ENCODE measurements at places on chromosomes 6 and 20.

- H3K4me1 ChIP-seq: peaks cover 6% of the 10 kb centered on the region
- peaks cover 24% of the 10 kb centered on the region for H3K27me3 ChIP-seq
- no peaks in the 10 kb centered on the region for H3K36me3 ChIP-seq
- H3K4me3 ChIP-seq: no peak overlapping the region
Measured at GRCh38 chr6:80095600-80095999, 10.9 kb upstream of the BCKDHB start.

DNA sequence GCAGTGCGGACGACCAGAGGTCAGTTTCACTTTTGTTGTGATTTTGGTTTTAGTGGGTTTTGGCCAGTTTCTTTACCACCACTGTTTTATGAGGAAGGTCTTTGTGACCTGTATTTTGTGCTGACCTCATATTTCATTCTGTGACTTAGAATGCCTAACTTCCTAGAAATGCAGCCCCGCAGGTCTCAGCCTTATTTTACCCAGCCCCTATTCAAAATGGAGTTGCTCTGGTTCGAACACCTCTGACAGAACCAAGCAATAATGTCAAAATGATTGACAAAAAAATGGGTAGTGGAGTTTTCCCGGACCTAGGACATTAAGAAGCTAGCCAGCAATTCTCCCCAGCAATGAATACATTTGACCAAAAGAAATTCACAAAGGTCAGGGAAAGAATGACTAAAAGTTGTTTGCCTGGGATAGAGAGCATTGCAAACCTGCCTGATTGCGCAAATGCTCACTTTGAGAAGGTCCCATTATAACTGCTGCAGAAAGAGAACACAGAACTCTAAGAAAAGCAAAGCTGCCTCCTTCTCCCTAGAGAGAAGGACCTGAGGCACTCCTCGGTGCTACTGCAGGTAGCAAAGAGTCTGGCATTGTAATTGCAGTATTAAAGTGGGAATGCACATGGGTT is 288.8 kb downstream of the ADGB start:
- H3K27ac ChIP-seq: no peak overlapping the region
- no peak for DNase-seq
- no peaks in the 10 kb centered on the region for H3K36me3 ChIP-seq
- H3K4me1 ChIP-seq: peaks cover 5% of the 10 kb centered on the region

GRCh38 chr6:113318575-113318917 is 538.6 kb upstream of the MARCKS start:
- no peaks in the 10 kb centered on the region for H3K36me3 ChIP-seq
- no peak overlapping the region for H3K27ac ChIP-seq
- DNase-seq: no peak
- H3K27me3 ChIP-seq: no peaks in the 10 kb centered on the region
- no peak overlapping the region for H3K4me3 ChIP-seq
- H3K4me1 ChIP-seq: no peaks in the 10 kb centered on the region

DNA sequence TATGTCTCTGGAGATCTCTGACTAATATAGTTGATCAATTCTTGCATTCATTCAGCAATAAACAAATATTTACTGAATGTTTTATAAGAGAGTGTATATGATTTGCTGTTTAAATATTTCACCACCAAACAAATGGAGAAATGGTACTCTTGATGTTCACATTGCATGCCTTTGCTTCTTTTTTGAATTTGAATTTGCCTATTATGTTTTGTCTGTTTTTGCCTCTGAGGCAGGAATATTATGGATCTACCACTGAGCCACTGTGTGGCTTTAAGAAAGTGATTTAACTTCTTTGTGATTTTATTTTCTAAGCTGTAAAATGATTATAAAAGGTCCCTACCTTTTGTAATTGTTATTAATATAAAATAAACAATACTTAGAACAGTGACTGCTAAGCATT is 345.0 kb downstream of the DOK5 start:
- no peaks in the 10 kb centered on the region for H3K27me3 ChIP-seq
- H3K4me3 ChIP-seq: no peak overlapping the region
- H3K27ac ChIP-seq: no peak overlapping the region
- H3K4me1 ChIP-seq: no peaks in the 10 kb centered on the region

DNA sequence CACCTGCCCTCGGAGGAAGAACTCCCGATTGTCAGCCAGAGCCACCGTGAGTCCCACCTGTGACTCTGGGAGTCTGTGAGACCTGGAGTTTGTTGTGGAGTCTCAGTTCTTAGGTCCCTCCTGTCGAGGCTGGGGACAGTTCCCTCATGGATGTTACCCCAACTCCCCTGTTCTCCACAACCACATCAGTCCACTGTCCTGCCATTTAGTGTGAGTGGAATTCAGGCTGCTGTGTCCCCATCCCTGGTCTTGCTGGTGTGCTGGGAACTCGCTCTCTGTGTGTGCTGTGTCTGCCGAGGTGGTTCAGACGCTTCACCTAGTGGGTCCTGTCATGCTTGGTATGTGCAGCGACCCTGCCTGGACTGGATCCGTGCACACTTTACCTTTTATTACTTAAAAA is 163.2 kb downstream of the DTNBP1 start:
- no peak for DNase-seq
- no peaks in the 10 kb centered on the region for H3K4me1 ChIP-seq
- no peak overlapping the region for H3K27ac ChIP-seq
- peaks cover 81% of the 10 kb centered on the region for H3K36me3 ChIP-seq
- no peaks in the 10 kb centered on the region for H3K27me3 ChIP-seq

GRCh38 chr6:20479060-20479459 is 55.2 kb upstream of the CDKAL1 start:
- H3K27me3 ChIP-seq: no peaks in the 10 kb centered on the region
- H3K27ac ChIP-seq: no peak overlapping the region
- H3K4me1 ChIP-seq: peaks cover 7% of the 10 kb centered on the region
- no peak for DNase-seq

GRCh38 chr6:38057994-38058393 is 238.5 kb downstream of the ZFAND3 start:
- no peaks in the 10 kb centered on the region for H3K27me3 ChIP-seq
- no peak overlapping the region for H3K4me3 ChIP-seq
- peaks cover 14% of the 10 kb centered on the region for H3K36me3 ChIP-seq
- H3K27ac ChIP-seq: peak overlapping the region; percentile 14

DNA sequence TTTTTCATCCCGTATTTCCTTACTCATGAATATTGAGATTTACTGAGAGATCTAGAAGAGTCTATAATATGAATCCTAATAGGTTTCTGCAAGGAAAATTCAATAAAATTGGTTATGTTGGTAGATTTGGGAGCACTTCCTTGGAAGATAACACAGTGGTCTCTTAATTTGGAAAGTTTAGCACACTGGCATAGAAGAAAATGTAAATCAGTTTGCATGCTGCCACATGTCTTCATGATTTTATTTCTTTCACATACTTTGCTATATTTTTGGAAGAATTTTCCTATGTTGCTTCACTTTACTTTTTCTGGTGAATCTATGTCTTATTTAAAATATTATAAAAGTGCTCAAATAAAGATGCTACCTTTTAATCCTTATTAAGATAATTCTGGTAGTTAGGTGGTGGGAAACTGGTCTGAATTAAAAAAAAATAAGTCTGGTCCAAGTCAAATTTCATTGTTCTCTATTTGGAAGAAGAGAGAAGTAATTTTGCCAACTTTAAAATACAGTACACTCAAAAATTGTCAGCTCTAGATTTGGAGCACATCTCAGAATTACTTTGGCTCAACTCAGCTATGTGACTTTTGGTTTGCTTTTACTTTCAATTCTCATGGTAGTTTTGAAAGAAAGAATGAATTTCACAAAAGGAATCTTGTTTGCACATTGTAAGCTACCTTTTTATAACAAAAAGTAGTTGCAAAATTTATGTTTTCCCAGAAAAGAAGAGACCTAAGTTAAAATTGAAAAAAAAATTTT is 197.3 kb downstream of the CENPW start:
- no peaks in the 10 kb centered on the region for H3K4me1 ChIP-seq
- H3K4me3 ChIP-seq: no peak overlapping the region
- H3K36me3 ChIP-seq: no peaks in the 10 kb centered on the region
- no peaks in the 10 kb centered on the region for H3K27me3 ChIP-seq
- H3K27ac ChIP-seq: no peak overlapping the region
- DNase-seq: no peak

DNA sequence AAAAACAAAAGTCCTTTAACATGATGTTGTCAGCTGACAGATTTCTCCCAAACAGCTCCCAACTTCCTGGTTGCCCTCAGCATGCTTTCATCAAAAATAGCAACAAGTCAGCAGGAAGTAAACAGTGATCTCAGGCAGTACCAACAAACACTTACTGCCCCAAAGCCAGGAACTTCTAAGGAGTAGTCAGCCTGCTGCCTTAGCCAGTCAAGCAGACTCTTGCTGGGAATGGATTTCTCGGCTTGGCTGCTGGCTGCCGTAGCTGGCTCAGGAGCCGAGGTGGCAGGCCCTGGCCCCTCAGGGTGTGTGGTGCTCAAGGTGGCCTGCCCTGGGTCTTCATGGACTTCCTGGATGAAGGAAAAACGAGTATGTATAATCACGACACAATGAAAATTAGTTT is 46.6 kb upstream of the EMILIN3 start:
- H3K4me1 ChIP-seq: peaks cover 14% of the 10 kb centered on the region
- H3K27me3 ChIP-seq: no peaks in the 10 kb centered on the region
- peaks cover 54% of the 10 kb centered on the region for H3K36me3 ChIP-seq
- no peak overlapping the region for H3K27ac ChIP-seq
- DNase-seq: no peak

Data from activated T-helper 2 cell treated with anti-CD3 and anti-CD28 coated beads, Interferon-gamma antibody, Interleukin-2, Interleukin-4, amounts not matched to agents 10 μg/mL and 5 μg/mL and 100 μg/mL, durations not matched to agents 14 hours and 24 hours and 36 hours (primary cell).